ENCODE measurements at places on chromosomes 11 and 22. TPM values are rescaled to one million over a fixed set of nuclear protein-coding genes. Genes with fewer than 3 reads are reported as not detected.

The TOLLIP gene
- total RNA-seq: 54.9 TPM

The MS4A2 gene
- not detected for total RNA-seq

The CCDC116 gene
- total RNA-seq: 0.85 TPM

GRCh38 chr11:71482216-71482615, 29.2 kb downstream of the NADSYN1 start:
- DNase-seq: peak; percentile 81
- H3K4me1 ChIP-seq: peaks cover 2% of the 10 kb centered on the region
- peaks cover 55% of the 10 kb centered on the region for H3K36me3 ChIP-seq
- no peak overlapping the region for H3K27ac ChIP-seq
- no peaks in the 10 kb centered on the region for H3K27me3 ChIP-seq

- DNase-seq: no peak
- no peak overlapping the region for H3K27ac ChIP-seq
- no peak overlapping the region for H3K4me3 ChIP-seq
Measured at GRCh38 chr11:120587299-120587698, 75.8 kb downstream of the GRIK4 start.

The OR8D4 gene
- total RNA-seq: not detected

GRCh38 chr22:47041271-47042115, 279.0 kb downstream of the TBC1D22A start:
- peak; percentile 64 for DNase-seq
- H3K4me1 ChIP-seq: peaks cover 5% of the 10 kb centered on the region
- no peak overlapping the region for H3K27ac ChIP-seq
- no peak overlapping the region for H3K4me3 ChIP-seq

- H3K27ac ChIP-seq: no peak overlapping the region
- peaks cover 2% of the 10 kb centered on the region for H3K36me3 ChIP-seq
- H3K4me1 ChIP-seq: peaks cover 3% of the 10 kb centered on the region
- H3K4me3 ChIP-seq: no peak overlapping the region
Measured at GRCh38 chr22:50178871-50179869, 6.5 kb upstream of the TRABD start.

- H3K27me3 ChIP-seq: peaks cover 49% of the 10 kb centered on the region
- peaks cover 2% of the 10 kb centered on the region for H3K36me3 ChIP-seq
- no peaks in the 10 kb centered on the region for H3K4me1 ChIP-seq
- H3K27ac ChIP-seq: no peak overlapping the region
Measured at GRCh38 chr11:115652094-115652493, 147.9 kb upstream of the CADM1 start.

The KRTAP5-11 gene
- not detected for total RNA-seq

The OR4A16 gene
- not detected for total RNA-seq

The OR51E2 gene
- total RNA-seq: 0.97 TPM

The CBLIF gene
- total RNA-seq: not detected

GRCh38 chr11:17730608-17731462, 3.7 kb upstream of the KCNC1 start:
- peaks cover 42% of the 10 kb centered on the region for H3K27me3 ChIP-seq
- no peak for DNase-seq
- H3K4me1 ChIP-seq: peaks cover 4% of the 10 kb centered on the region

- H3K27me3 ChIP-seq: no peaks in the 10 kb centered on the region
- no peak overlapping the region for H3K27ac ChIP-seq
- peaks cover 18% of the 10 kb centered on the region for H3K4me1 ChIP-seq
- no peak for DNase-seq
- H3K36me3 ChIP-seq: no peaks in the 10 kb centered on the region
- no peak overlapping the region for H3K4me3 ChIP-seq
Measured at GRCh38 chr11:102306817-102307726, 10.2 kb upstream of the BIRC3 start.

The TBCEL gene
- total RNA-seq: 31.1 TPM

DNA sequence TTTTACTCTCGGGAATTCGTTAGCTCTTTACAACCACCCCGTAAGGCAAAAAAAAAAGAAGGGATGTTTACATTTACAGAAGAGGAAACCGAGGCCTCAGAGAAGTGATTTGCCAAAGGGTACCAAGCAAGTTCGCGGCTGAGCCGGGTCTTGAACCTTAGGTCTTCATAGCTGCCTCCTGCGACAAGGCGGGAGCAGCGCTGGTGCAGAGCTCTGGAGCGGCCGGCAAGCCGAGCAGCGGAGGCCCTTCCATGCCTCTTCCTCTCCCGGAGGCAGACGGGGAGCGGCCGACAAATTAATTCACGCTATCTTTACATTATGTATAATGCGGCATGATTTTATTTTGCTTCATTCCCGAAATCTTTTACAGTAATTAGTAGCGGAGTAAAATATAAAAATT, 536.3 kb downstream of the INSC start:
- no peaks in the 10 kb centered on the region for H3K27me3 ChIP-seq
- no peak for DNase-seq
- H3K27ac ChIP-seq: peak overlapping the region; percentile 41
- H3K4me3 ChIP-seq: no peak overlapping the region
- peaks cover 19% of the 10 kb centered on the region for H3K4me1 ChIP-seq

DNA sequence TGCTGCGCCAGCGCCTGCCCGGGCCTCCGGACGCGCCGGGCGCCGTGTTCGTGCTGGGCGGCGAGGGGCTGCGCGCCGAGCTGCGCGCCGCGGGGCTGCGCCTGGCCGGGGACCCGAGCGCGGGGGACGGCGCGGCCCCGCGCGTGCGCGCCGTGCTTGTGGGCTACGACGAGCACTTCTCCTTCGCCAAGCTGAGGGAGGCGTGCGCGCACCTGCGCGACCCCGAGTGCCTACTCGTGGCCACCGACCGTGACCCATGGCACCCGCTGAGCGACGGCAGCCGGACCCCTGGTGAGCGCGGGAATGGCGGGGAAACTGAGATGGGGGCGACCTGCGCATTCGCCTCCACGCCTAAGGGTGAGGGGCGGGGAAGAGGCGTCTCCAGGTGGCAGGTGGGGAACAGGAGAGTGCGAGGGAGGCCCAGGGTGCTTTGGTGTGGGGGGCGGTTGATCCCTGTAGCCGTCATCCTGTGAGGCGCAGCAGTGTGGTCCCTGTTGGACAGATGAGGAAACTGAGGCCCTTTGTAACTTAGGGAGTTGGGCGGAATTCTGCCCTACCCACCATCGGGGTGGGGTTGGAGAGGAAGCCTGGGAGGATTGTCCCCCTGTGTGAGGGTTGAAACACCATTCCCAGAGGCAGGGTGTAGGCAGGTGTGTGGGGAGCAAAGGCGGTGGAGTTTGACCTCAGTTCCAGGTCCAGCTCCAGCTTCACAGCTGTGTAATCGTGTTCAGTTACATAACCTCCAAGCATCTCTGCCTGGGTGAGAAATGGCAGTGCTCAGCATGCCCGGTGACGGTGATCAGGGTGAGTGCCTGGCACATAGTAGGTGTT, 758 bp downstream of the PDXP start:
- DNase-seq: no peak
- H3K36me3 ChIP-seq: no peaks in the 10 kb centered on the region
- H3K27ac ChIP-seq: no peak overlapping the region
- peaks cover 40% of the 10 kb centered on the region for H3K4me1 ChIP-seq
- H3K27me3 ChIP-seq: no peaks in the 10 kb centered on the region
- peak overlapping the region; percentile 72 for H3K4me3 ChIP-seq

GRCh38 chr11:120601536-120601935, 90.0 kb downstream of the GRIK4 start:
- H3K27me3 ChIP-seq: peaks cover 22% of the 10 kb centered on the region
- H3K4me1 ChIP-seq: peaks cover 7% of the 10 kb centered on the region
- H3K36me3 ChIP-seq: no peaks in the 10 kb centered on the region
- DNase-seq: no peak
- H3K27ac ChIP-seq: peak overlapping the region; percentile 22
- H3K4me3 ChIP-seq: no peak overlapping the region

GRCh38 chr11:23423104-23423503, 562.8 kb upstream of the CCDC179 start:
- H3K27ac ChIP-seq: no peak overlapping the region
- H3K36me3 ChIP-seq: peaks cover 2% of the 10 kb centered on the region
- no peaks in the 10 kb centered on the region for H3K4me1 ChIP-seq
- H3K27me3 ChIP-seq: no peaks in the 10 kb centered on the region
- DNase-seq: no peak
- H3K4me3 ChIP-seq: no peak overlapping the region

The ADM2 gene
- 1.5 TPM for total RNA-seq

GRCh38 chr11:124717786-124718651, 21.7 kb upstream of the NRGN start:
- H3K36me3 ChIP-seq: no peaks in the 10 kb centered on the region
- peaks cover 11% of the 10 kb centered on the region for H3K4me1 ChIP-seq
- H3K4me3 ChIP-seq: peak overlapping the region; percentile 69
- H3K27me3 ChIP-seq: peaks cover 56% of the 10 kb centered on the region

DNA sequence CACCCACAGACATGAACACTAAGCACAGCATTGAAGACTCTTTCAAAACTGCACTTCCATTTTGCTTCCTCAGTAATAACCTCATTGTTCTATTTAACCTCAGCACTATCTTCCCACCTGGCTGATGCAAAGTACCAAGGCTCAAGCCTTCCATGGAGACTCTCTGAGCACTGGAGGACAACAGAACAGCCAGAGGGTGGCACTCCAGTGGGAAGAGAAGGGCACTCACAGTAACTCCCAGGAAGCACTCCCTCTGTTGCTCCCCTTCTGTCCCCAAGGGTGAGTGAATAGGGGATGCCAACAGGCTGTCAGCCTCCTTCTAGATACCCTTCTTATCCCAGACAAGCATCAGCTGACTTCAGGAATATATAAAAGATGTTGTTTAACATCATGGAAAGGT, 3.5 kb downstream of the ME3 start:
- no peak for DNase-seq
- H3K27ac ChIP-seq: peak overlapping the region; percentile 23
- H3K36me3 ChIP-seq: peaks cover 14% of the 10 kb centered on the region
- H3K27me3 ChIP-seq: no peaks in the 10 kb centered on the region
- peaks cover 36% of the 10 kb centered on the region for H3K4me1 ChIP-seq
- H3K4me3 ChIP-seq: no peak overlapping the region

The BRSK2 gene
- total RNA-seq: 1.8 TPM

- H3K4me3 ChIP-seq: no peak overlapping the region
- H3K36me3 ChIP-seq: no peaks in the 10 kb centered on the region
- no peak for DNase-seq
- H3K27me3 ChIP-seq: no peaks in the 10 kb centered on the region
- no peaks in the 10 kb centered on the region for H3K4me1 ChIP-seq
Measured at GRCh38 chr11:104549019-104549418, 349.2 kb downstream of the CASP12 start.

DNA sequence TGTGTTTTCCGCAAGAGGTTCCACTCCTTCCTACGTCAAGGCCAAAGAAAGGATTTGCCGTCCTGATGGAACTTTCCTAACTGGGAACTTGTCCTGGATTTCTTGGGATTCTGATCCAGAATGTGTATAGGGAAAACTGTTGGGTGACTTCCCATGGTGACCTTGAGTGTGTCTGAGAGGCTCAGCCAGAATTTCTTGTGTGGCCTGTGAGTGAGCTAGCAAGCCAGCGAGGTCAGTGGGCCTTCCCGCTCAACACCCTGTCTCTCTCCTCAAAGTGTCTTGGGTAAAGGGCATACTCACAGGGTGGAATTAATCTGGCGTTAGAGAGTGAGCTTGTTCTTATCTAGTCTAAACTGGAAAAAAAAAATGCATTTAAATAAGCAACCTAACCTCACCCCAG, 20.4 kb downstream of the ZNRF3 start:
- no peak for DNase-seq
- no peaks in the 10 kb centered on the region for H3K27me3 ChIP-seq
- H3K4me3 ChIP-seq: no peak overlapping the region
- no peaks in the 10 kb centered on the region for H3K36me3 ChIP-seq

The TUB gene
- total RNA-seq: 17.2 TPM

DNA sequence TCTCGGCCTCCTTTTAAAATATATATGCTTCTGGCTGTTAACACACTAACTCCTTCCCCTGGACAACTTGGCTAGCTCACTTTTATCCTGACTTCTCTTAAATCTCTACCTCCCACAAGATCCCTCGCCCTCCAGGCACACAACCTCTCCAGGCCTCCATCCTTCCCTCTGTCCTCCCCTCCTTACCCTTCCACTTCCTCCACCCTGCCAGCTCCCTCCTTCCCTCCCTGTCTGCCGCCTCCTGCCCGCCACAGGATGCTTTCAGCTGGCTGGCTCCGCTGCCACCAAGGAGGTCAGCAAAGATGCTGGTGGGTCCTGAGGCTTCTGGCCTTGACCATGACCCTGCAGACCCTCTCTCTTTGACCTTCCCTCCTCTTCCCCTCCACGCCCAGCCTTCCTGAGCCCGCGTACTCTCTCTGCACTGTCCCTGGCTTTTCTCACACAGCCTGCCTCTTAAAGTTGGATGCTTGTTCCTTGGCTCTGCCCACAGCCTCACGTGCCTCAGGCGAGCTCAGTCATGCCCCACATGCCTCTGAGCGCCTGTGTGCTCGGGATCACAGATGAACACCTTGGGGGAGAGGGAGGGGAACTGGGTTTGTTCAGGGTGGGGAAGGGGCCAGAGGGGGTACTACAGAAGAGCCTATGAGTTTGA, 6.7 kb downstream of the NFAM1 start:
- peaks cover 37% of the 10 kb centered on the region for H3K27me3 ChIP-seq
- no peak for DNase-seq
- H3K4me3 ChIP-seq: no peak overlapping the region
- no peak overlapping the region for H3K27ac ChIP-seq
- no peaks in the 10 kb centered on the region for H3K36me3 ChIP-seq
- H3K4me1 ChIP-seq: no peaks in the 10 kb centered on the region

- DNase-seq: no peak
- H3K4me1 ChIP-seq: no peaks in the 10 kb centered on the region
- no peaks in the 10 kb centered on the region for H3K36me3 ChIP-seq
- no peak overlapping the region for H3K4me3 ChIP-seq
- H3K27ac ChIP-seq: no peak overlapping the region
Measured at GRCh38 chr22:30743257-30744020, 48.8 kb downstream of the OSBP2 start.

The MMP12 gene
- 0.17 TPM for total RNA-seq

DNA sequence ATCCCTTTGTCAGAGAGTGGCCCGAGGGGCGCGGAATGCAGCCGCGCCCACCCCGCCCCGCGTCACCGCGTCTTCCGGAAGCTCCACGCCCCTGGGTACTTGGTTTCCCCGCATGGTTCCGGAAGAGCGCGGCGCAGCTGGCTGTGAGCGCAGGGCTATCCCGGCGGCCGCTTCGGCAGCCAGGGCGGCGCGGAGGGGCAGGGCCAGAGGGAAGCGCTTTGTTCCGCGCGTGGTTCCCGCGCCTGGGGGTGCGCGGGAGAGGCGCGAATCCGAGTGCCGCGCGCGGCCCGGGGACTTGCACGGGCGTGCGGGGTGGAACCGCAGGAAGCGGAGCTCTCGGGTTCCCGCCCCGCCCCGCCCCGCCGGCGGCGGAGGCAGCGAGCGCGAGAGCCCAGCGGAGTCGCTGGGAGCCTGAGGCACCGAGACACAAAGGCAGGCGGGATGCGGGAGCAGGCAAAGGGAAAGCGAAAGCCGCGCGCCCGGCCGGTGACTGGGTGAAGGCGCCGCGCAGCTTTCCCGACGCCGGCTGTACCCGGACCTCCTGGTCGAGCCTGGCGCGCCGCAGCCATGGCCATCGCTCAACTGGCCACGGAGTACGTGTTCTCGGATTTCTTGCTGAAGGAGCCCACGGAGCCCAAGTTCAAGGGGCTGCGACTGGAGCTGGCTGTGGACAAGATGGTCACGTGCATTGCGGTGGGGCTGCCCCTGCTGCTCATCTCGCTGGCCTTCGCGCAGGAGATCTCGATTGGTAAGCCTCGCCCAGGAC, at the start of gene PANX1:
PANX1 (plus strand) TSS at position 96 of the 766 bp plus-strand sequence; CDS start at position 568, 472 bp downstream.
- H3K36me3 ChIP-seq: no peaks in the 10 kb centered on the region
- no peak for DNase-seq
- H3K27me3 ChIP-seq: no peaks in the 10 kb centered on the region
- peaks cover 24% of the 10 kb centered on the region for H3K4me1 ChIP-seq
- peak within 1 kb of the TSS; percentile 89 for H3K27ac ChIP-seq

The OMP gene
- total RNA-seq: not detected

The SHANK3 gene
- 7.5 TPM for total RNA-seq

GRCh38 chr22:37684803-37685615, 1.1 kb upstream of the NOL12 start:
- H3K4me3 ChIP-seq: no peak overlapping the region
- H3K36me3 ChIP-seq: peaks cover 6% of the 10 kb centered on the region
- H3K27me3 ChIP-seq: no peaks in the 10 kb centered on the region
- H3K27ac ChIP-seq: peak overlapping the region; percentile 32
- H3K4me1 ChIP-seq: peaks cover 31% of the 10 kb centered on the region

The RPL3 gene
- total RNA-seq: 1,415 TPM

Data from chondrocyte (in vitro differentiated cells).